ENCODE measurements at places on chromosomes 4 and X.

DNA sequence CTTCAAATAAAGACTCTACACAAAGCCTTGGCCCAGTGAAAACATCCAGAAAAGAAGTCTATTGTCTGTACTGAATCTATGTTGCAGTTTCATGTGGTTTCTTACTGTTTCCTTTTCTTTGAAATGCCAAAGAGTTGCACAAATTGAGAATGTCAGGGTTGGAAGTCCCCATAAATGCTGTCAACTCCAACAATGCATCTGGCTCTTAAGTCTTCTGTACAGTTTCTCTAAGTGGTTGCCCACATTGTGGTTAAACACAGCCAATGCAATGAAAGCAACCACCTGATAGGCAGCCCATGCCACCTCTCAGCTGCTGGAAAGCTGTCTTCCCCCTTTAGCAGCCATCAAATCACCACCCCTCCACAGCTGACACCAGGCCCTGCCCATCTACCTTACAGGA, 67.2 kb upstream of the C1GALT1C1 start:
- no peak for DNase-seq

DNA sequence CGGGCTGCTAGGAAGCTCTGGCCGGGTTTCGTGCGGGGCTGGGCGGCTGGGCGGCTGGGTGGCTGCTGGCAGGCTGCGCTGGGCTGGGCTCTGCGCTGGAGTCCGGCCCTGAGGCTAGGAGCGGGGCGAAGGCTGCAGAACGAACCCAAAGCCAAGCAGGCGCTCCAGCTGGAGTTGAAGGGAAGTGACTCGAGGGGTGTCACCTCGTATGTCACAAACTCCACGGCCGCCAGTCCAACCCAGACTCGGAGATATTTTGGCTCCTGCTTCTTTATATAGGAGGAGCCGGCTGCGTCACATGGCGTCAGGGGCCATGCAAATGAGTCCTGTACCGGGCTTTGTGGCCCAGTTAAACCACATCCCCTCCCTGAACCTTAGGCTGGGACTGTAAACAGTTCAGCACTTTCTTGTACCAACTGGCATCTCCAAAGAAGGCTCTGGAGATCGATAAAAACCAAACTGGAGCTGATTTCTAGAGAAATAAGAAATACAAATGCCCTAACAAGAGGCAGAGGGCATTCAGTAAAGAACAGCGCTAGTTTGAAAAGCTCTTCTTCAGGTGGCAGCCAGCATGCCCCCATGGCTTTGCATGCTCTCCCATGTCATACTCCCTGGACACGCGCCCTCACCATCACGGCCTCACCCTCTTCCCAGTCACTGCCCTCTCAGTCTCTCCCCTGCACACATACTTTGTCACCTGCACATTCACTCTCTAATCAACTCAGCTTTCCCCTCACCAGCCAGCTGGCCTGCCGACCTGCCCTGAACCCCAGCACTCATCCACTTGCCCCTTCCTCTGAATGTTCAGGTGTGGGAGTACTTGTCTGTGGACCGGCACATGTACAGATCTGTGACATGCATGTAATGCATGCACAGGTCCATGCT, 58.5 kb downstream of the TSC22D3 start:
- DNase-seq: peak; percentile 80

DNA sequence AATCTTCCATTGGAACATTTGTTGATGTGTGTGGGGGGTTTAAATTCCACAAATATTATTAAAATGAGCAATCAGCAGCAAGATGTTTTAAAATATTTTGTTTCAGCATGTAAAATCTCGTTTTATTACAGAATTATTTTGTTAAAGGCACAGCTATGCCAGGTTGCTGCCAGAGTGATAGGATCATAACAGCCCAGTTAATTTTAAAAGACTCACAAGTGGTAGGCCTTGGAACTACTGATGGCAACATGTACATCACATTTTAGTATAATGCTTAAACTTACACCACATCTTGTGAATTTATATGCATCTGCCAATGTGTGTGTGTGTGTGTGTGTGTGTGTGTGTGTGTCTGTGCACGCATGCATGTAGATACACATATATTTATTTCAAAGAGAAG, 97.8 kb upstream of the SPRY1 start:
- DNase-seq: no peak

- no peak for DNase-seq
These were observed 124.9 kb downstream of the INPP4B start for GRCh38 chr4:142721187-142721586.

DNA sequence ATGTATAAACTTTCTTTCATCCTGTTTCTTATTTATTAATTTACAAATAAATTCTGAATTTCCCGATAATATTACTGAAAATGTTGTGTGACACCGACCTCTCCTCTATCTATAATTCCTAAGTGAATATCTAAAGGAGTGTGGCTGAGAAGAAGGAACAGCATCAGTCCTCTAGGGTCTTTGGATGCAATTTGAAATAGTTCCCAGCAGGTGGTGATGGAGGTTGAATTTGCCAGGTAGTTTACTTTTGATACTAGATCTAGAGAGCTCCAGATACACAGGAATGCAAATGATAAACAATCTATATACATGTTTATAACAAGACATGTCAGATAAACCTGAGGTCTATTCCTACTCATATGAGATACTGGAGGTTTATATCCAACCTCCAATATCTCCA, 305.4 kb downstream of the PCDH18 start:
- no peak for DNase-seq

GRCh38 chr4:128782875-128783614, 26.5 kb upstream of the JADE1 start:
- peak; percentile 57 for DNase-seq

DNA sequence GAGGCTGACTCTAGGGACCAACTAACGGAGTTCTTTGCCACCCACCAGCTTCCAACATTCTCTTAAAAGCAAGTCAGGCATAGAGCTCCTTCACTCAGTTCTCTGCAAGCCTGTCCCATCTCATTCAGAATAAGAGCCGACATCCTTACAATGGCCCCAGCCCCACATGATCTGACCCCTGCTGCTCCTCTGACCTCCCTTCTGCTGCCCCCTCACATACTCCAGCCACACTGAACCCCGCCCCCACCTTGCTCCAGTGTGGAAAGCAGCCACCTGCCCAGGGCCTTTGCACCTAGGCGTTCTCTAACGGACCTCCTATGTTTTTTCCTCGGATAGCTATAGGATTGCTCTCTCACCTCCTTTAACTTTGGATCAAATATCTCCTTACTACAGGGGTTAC, 143.2 kb upstream of the ETNPPL start:
- no peak for DNase-seq

- DNase-seq: no peak
These were observed 10.1 kb upstream of the FGFR3 start for GRCh38 chr4:1783015-1783414.

DNA sequence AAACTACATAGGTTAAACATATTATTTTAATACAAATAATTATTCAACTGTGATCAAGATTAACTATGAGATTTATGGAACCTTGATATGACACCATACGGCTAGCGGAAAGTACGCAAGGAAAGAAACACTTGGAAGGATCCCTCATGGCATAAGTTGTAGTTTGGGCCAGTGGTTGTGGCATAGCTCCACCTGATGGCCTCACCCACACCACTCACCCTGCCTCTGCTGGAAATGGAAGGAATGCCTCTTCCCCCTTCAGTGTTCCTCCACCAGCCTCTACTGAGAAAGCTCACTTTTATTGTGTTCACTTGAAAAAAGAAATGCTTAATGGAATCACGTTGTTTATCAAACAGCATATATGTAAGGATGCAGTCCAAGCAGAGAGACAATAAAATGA, 86.4 kb downstream of the BMP15 start:
- DNase-seq: no peak

DNA sequence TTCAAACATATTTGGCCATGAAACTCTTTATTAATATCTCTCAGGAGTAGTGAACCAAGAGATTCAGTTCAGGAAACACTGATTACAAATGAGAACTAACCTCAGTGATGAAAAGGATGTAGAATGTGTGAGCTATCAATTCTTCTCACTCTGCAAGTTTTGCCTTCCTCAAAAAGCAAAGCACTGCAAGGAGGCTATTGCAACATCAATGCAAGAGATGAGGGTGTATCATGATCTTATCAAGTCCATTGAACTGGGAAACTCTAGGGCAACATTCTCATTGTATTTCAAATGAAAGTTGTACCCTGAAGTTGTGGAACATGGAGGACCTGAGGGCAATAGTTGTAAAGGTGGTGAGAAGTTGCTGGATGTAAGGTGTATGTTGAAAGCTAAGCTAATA, 56.4 kb upstream of the VEGFC start:
- DNase-seq: no peak

GRCh38 chr4:2295500-2295899, 33.6 kb upstream of the MXD4 start:
- DNase-seq: no peak

- no peak for DNase-seq
These were observed 42.0 kb upstream of the PROM1 start for GRCh38 chr4:16125571-16126445.

Data from GM03348 (cell line).